Activated T-cell treated with anti-CD3 and anti-CD28 coated beads for 24 hours (primary cell): ENCODE measurements at places on chromosomes 1 and 21.

DNA sequence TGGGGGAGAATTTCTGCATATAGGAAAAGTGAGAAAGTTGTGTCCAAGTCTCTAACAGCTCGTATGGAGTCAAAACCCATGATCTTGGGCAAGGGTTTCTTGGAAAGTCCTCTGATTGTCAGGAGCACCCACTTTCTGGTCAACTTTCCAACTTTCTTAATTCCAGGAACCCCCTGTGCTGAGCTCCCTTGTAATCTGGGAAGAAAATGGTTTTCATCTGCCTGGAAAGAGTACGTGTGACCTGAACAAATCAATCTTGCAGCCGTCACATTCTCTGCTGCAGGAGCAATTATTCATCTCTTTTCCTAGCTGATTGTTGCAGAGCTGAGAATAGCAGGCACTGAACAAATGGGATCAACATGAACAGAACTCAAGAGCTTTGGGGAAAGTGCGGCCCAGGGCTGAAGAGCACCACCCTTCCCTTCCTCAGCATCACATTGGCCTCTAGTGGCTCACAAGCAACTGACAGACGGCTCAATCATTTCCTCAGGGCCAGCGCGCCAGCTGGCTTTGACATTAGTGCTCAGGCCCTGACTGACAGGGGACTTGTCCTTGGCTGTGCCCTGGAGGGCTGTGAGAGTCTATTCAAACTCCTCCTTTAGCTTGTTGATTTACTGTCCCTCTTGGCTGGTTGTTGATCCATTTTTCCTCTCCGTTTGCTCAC is 295.2 kb downstream of the HLX start:
- no peak for DNase-seq

DNA sequence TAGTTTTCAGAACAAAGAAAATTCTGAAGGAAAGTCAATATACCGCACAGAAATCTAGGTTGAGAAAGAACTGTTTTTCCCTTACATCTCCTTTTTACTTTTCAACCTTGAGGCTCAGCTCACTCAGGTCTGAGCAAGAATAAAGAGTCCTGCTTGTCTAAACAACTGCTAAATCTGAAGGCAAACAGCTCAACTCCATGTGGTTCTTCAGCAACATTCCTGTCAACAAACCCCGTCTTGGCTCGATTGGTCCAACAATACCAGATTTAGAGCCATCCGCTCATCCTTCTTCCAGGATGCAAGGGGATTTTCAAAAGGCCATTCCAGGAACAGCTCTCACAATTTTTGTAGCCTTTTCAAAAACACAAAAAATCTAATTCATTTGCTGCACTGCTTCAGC is 119.8 kb downstream of the HLCS start:
- no peak for DNase-seq

DNA sequence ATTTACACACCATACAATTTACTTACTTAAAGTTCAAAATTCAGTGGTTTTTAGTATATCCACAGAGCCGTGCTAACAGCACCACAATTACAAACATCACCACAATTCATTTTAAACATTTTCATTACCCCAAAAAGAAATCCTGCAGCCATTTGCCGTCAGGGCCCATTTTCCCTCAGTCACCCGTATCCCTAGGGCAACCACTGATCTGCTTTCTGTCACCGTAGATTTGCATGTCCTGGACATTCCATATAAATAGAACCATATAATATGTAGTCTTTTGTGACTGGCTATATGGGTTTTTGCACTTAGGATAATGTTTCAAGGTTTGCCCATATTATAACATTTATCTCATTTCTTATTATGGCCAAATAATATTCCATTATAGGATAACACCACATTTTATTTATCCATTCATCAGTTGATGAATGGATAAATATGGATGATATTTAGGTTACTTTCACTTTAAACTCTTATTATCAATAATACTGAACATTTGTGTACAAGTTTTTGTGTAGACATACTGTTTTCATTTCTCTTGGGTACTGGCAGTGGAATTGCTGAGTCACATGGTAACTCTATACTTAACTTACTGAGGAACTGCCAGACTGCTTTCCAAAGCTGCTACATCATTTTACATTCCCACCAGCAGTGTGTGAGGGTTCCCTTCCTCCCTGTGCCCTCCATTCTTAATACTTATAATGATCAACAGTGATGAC is 68.9 kb downstream of the ST3GAL3 start:
- no peak for DNase-seq

GRCh38 chr1:167695756-167696561 is 25.8 kb upstream of the MPZL1 start:
- no peak for DNase-seq

- DNase-seq: no peak
Measured at GRCh38 chr1:29490204-29490934, 254.0 kb downstream of the PTPRU start.

DNA sequence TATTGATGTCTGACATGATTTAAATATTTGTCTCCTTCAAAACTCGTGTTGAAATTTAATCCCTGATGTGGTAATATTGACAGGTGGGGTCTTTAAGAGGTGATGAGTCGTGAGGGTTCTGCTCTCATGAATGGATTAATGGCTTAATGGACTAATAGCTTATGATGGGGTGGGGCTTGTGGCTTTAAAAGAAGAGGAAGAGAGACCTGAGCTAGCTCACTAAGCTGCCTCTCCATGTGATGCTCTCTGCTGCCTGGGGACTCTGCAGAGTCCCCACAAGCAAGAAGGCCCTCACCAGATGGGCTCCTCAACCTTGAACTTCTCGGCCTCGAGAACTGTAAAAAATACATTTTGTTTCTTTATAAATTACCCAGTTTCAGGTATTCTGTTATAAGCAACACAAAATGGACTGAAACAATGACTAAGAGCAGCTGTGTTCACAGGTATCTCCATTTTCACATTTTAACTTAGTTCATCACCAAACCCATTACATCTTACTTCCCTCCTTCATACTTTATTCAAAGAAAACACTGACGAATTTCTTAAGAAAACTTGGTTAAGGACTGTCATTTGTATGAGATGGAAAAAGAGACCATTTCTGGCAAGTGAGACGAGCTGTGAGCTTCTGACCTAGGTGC is 12.1 kb upstream of the AIM2 start:
- no peak for DNase-seq

GRCh38 chr21:45012662-45013259 is 61.6 kb upstream of the ADARB1 start:
- DNase-seq: no peak
